ENCODE measurements at places on chromosomes 3 and 15. TPM values are rescaled to one million over a fixed set of nuclear protein-coding genes. Genes with fewer than 3 reads are reported as not detected.
A peak's percentile ranks its signal among the peaks of the same experiment; 100 is the strongest.

The CYP1A2 gene
- total RNA-seq = not detected

- H3K4me1 ChIP-seq = no peaks in the 10 kb centered on the region
- H3K27me3 ChIP-seq = no peaks in the 10 kb centered on the region
- no peak overlapping the region for H3K4me3 ChIP-seq
- DNase-seq = no peak
- no peaks in the 10 kb centered on the region for H3K36me3 ChIP-seq
- no peak overlapping the region for H3K27ac ChIP-seq
These were observed 48.6 kb downstream of the SLC12A8 start for GRCh38 chr3:125163739-125164601.

DNA sequence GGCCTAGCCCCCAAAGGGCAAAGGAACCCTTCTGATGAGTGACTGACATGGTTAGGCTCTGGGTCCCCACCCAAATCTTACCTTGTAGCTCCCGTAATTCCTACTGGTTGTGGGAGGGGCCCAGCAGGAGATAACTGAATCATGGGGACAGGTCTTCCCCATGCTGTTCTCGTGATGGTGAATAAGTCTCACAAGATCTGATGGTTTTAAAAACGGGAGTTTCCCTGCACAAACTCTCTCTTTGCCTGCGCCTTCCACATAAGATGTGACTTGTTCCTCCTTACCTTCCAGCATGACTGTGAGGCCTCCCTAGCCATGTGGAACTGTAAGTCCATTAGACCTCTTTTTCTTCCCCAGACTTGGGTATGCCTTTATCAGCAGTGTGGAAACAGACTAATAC, 16.9 kb downstream of the TKT start:
- H3K27me3 ChIP-seq = no peaks in the 10 kb centered on the region
- peaks cover 28% of the 10 kb centered on the region for H3K36me3 ChIP-seq
- no peaks in the 10 kb centered on the region for H3K4me1 ChIP-seq
- no peak overlapping the region for H3K4me3 ChIP-seq
- no peak overlapping the region for H3K27ac ChIP-seq

GRCh38 chr3:169658311-169658931, 5.1 kb downstream of the MECOM start:
- peaks cover 53% of the 10 kb centered on the region for H3K27me3 ChIP-seq
- H3K4me1 ChIP-seq = peaks cover 30% of the 10 kb centered on the region
- no peak overlapping the region for H3K4me3 ChIP-seq
- no peak overlapping the region for H3K27ac ChIP-seq
- H3K36me3 ChIP-seq = no peaks in the 10 kb centered on the region

GRCh38 chr3:5423523-5423922, 236.0 kb downstream of the EDEM1 start:
- no peaks in the 10 kb centered on the region for H3K27me3 ChIP-seq
- H3K27ac ChIP-seq = no peak overlapping the region
- no peak overlapping the region for H3K4me3 ChIP-seq
- no peaks in the 10 kb centered on the region for H3K4me1 ChIP-seq
- H3K36me3 ChIP-seq = no peaks in the 10 kb centered on the region
- DNase-seq = no peak

GRCh38 chr3:108152274-108152673, 61.4 kb upstream of the CD47 start:
- DNase-seq = no peak
- H3K27me3 ChIP-seq = no peaks in the 10 kb centered on the region
- H3K4me1 ChIP-seq = no peaks in the 10 kb centered on the region
- no peak overlapping the region for H3K27ac ChIP-seq

DNA sequence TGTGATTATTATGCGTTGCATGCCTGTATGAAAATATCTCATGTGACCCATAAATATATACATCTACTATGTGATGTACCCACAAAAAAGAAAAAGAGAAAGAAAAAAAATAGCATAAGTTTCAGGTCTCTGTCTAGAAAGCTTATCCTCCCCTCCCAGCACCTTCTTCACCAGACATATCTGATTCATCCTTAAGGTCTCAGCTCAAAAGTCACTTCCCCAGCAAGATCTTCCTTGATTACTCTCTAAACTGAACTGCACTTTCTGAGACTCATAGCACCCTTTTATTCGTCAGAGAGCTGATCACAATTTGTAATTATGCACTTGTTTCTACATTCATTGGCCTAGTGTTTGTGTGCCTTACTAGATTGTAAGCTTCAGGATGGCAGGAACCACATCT, 11.1 kb upstream of the PTPN9 start:
- no peak overlapping the region for H3K27ac ChIP-seq
- no peak for DNase-seq
- H3K4me1 ChIP-seq = no peaks in the 10 kb centered on the region
- no peak overlapping the region for H3K4me3 ChIP-seq

GRCh38 chr3:41742121-41742520, 219.8 kb downstream of the ULK4 start:
- H3K4me3 ChIP-seq = no peak overlapping the region
- no peak overlapping the region for H3K27ac ChIP-seq
- H3K27me3 ChIP-seq = no peaks in the 10 kb centered on the region
- H3K36me3 ChIP-seq = no peaks in the 10 kb centered on the region
- H3K4me1 ChIP-seq = no peaks in the 10 kb centered on the region

The CNTN6 gene
- not detected for total RNA-seq

DNA sequence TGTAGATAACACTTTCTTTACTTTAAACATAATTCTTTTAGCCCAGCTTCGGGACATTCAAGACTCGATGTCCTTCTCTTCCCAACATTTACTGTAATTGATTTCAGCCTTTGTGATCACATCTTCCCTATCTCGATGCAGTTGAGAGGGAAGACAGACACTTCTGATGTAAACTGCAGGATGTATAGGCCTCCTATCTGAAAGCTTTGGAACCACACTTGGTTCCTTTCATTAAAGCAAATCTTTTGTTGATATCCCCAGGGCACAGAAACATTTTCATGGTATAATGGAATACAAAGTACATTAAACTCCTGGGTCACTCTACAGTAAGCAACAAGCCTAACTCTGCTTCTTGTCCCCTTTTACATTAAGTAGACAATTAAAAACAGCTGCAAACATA, 6.4 kb downstream of the GRM7 start:
- H3K4me3 ChIP-seq = no peak overlapping the region
- no peaks in the 10 kb centered on the region for H3K4me1 ChIP-seq
- no peak overlapping the region for H3K27ac ChIP-seq
- no peak for DNase-seq
- no peaks in the 10 kb centered on the region for H3K27me3 ChIP-seq
- H3K36me3 ChIP-seq = no peaks in the 10 kb centered on the region

The APH1B gene
- total RNA-seq = 9.2 TPM

- no peak overlapping the region for H3K27ac ChIP-seq
- H3K36me3 ChIP-seq = no peaks in the 10 kb centered on the region
- no peak overlapping the region for H3K4me3 ChIP-seq
- no peak for DNase-seq
These were observed 245.9 kb upstream of the IGF1R start for GRCh38 chr15:98402486-98402885.

The RCCD1 gene
- total RNA-seq = 20.9 TPM

The AZI2 gene
- total RNA-seq = 34.5 TPM

DNA sequence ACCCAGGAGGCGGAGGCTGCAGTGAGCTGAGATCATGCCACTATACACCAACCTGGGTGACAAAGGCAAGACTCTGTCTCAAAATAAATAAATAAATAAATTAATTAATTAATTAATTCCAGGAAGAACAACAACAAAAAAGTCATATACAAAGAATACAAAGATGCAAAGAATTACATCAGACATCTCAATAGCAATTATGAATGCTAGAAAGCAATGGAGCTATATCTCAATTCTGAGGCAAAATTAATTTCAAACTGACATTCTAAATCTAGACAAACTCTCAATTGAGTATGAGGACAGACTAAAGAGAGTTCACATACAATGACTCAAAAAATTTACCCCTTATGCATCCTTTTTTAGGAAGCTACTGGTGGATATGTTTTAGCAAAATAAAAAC, 69.6 kb upstream of the CTNNB1 start:
- no peaks in the 10 kb centered on the region for H3K27me3 ChIP-seq
- no peak overlapping the region for H3K27ac ChIP-seq
- H3K36me3 ChIP-seq = no peaks in the 10 kb centered on the region

- H3K27me3 ChIP-seq = no peaks in the 10 kb centered on the region
- no peak for DNase-seq
- H3K27ac ChIP-seq = no peak overlapping the region
- no peaks in the 10 kb centered on the region for H3K36me3 ChIP-seq
- no peak overlapping the region for H3K4me3 ChIP-seq
These were observed 8.1 kb upstream of the MNS1 start for GRCh38 chr15:56473017-56473416.

GRCh38 chr3:44476181-44476611, 1.3 kb downstream of the ZNF445 start:
- H3K4me1 ChIP-seq = peaks cover 24% of the 10 kb centered on the region
- peak overlapping the region; percentile 64 for H3K27ac ChIP-seq
- H3K27me3 ChIP-seq = no peaks in the 10 kb centered on the region
- H3K4me3 ChIP-seq = peak overlapping the region; percentile 78
- DNase-seq = no peak

DNA sequence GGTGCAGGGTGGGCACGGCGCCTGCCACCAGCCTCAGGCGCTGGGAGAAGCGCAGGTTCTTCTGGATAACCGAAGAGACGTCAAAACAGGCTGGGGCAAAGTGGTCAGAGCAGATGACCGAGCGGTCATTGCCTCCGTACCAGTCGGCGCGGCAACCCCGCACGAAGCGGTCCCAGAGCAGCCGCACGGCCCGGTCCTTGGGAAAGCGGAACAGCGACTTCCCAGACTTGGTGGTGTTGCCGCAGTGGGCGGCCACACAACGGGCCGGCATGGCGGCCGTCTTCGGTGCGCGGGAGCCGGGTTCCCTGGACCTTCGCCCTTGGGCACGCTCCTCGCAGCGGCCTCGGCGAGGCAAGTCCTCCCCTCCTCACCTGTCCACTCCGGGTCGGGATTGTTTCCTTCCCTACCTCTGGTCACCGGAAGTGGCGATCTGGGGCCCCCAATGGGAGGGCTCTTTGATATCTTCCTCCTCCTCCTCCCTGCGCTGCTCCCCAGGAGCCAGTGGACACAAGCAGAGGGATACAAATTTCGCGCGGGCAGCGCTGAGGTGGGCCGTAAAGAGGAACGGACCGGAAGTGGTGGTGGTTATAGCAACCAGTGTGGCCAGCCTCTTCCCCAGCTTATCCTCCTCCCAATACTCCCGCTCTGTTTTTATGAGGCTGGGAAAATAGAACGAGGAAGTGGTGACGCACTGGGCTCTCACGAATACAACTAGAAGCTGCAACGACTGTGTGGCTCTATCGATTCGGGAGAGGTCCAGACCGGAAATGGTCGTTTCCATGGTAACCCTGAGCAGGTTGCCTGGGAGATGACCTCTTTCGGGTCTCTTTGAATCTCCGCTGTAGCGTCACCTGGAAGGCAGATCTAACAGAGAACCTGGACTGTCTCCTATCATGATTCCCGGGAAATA, at the start of the genes LRRC49 and THAP10:
Gene LRRC49 (plus strand): TSS at position 825 of the 910 bp plus-strand sequence. CDS start 69 bp downstream, at position 894.
Gene THAP10 (minus strand): TSS at position 432 of the 910 bp plus-strand sequence. CDS start 161 bp downstream, at position 271.
- H3K27ac ChIP-seq = no peak within 1 kb of the TSS
- H3K27me3 ChIP-seq = peaks cover 16% of the 10 kb centered on the region
- peak within 1 kb of the TSS; percentile 40 for H3K4me3 ChIP-seq
- no peaks in the 10 kb centered on the region for H3K36me3 ChIP-seq

DNA sequence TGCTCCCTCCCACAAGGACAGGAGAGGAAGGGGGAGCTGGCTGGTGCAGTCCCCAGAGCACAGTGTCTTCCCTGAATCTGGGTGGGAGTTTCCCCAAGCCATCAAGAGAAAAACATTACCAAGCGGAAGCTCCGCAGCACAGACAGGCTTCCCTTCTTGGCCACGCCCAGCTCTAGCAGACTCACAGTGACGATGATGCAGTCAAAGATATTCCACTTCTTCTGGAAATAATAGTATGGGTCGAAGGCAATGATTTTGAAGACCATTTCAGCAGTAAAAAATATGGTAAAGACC, 76.7 kb downstream of the SCN10A start:
- H3K36me3 ChIP-seq = no peaks in the 10 kb centered on the region
- no peak for DNase-seq

DNA sequence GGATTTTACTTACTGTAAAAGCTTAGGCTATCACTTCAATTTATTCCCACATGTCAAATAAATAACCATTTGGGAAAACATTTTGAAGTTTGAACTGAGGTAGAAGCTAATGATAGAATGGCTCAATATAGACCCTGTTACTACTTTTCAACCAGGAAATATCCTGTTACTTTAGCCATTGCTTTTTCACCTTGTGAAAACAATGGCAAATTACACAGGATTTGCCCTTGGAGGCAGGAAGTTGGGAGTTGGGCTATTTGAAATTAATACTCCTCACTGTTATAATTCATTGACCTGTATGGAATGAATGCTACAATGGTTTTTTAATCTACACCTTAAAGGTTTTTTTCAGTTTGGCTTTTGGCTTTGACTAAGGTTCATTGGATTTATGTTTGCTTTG, 98.1 kb upstream of the UBE2E2 start:
- H3K27me3 ChIP-seq = no peaks in the 10 kb centered on the region
- H3K4me3 ChIP-seq = no peak overlapping the region
- no peak for DNase-seq
- H3K4me1 ChIP-seq = no peaks in the 10 kb centered on the region
- no peaks in the 10 kb centered on the region for H3K36me3 ChIP-seq
- no peak overlapping the region for H3K27ac ChIP-seq

DNA sequence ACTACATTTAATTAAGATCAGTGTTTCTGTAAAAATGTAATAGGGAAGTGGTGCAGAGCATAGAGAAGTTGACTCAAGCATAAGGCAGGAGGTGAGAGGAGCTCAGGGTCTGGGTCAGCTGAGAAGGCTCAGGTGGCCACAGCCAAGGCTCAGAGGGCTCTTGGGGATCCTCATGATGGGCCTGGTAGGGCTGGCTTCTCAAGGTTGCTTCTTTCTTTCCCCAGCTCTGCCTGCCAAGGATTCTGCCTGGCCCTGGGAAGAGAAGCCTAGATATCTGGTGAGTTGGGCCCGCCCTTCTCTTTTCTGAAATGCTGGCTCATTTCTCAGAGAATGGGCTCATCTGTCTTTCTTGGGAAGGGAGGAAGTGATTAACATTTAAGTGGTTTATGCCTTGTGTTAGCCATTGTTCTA, 6.5 kb downstream of the ZNF589 start:
- H3K4me1 ChIP-seq = peaks cover 8% of the 10 kb centered on the region
- H3K4me3 ChIP-seq = no peak overlapping the region
- no peak for DNase-seq
- no peaks in the 10 kb centered on the region for H3K27me3 ChIP-seq
- no peaks in the 10 kb centered on the region for H3K36me3 ChIP-seq

GRCh38 chr3:43248185-43248583, 38.2 kb upstream of the SNRK start:
- no peak for DNase-seq
- H3K36me3 ChIP-seq = no peaks in the 10 kb centered on the region
- H3K27ac ChIP-seq = no peak overlapping the region
- no peaks in the 10 kb centered on the region for H3K27me3 ChIP-seq

The IGDCC3 gene
- total RNA-seq = not detected

GRCh38 chr15:60083318-60083717, 79.2 kb downstream of the FOXB1 start:
- no peaks in the 10 kb centered on the region for H3K4me1 ChIP-seq
- H3K27me3 ChIP-seq = no peaks in the 10 kb centered on the region
- no peak overlapping the region for H3K4me3 ChIP-seq
- no peak for DNase-seq
- no peak overlapping the region for H3K27ac ChIP-seq
- no peaks in the 10 kb centered on the region for H3K36me3 ChIP-seq
